ENCODE measurements at places on chromosomes 11 and 22. TPM values are rescaled to one million over a fixed set of nuclear protein-coding genes. Genes with fewer than 3 reads are reported as not detected.

Gene CHRNA10
- total RNA-seq, result 0.49 TPM

DNA sequence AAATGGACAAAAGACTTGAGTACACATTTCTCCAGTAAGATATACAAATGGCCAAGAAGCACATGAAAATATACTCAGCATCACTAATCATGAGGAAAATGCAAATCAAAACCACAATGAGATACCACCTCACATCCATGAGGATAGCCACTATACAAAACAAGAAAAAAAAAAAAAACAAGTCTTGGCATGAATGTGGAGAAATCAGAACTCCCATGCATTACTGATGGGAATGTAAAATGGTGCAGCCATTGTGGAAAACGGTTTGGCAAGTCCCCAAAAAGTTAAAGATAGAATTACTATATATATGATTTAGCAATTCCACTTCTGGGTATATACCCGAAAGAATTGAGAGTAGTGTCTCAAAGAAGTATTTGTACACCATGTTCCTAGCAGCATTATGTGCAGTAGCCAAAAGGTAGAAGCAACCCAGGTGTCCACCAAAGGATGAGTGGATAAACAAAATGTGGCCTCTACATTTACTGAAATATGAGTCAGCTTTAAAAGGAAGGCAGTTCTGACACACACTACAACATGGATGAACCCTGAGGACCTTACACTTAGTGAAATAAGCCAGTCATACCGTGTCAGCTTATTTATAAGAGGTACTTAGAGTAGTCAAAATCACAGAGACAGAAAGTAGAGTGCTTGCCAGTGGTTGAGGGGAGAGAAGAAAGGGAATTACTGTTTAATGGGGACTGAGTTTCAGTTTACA is 146.3 kb downstream of the WNT7B start:
- DNase-seq, result no peak

Gene OOSP2
- total RNA-seq, result not detected

Gene MUC6
- total RNA-seq, result not detected

GRCh38 chr22:24230911-24231656 is 13.8 kb downstream of the GGT5 start:
- no peak for DNase-seq

DNA sequence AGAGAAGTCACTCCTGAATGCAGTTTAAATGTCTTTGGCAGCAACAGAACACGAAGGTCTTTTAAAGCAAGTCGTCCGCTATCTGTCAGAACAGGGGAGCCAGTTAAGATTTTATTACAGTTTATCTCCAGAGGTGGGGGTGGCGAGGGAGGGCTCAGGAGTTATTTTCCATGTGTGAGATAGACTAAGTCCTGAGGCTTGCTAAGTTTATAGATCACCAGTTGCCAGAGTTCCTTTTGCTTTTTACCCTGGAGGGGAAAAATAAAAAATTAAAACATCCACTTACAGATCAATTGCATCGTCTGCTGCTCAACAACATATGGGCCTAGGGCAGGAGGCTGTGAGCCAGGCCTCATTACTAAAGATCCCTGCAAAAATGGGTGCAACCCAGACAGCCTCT is 90.7 kb downstream of the SNX19 start:
- DNase-seq, result no peak

DNA sequence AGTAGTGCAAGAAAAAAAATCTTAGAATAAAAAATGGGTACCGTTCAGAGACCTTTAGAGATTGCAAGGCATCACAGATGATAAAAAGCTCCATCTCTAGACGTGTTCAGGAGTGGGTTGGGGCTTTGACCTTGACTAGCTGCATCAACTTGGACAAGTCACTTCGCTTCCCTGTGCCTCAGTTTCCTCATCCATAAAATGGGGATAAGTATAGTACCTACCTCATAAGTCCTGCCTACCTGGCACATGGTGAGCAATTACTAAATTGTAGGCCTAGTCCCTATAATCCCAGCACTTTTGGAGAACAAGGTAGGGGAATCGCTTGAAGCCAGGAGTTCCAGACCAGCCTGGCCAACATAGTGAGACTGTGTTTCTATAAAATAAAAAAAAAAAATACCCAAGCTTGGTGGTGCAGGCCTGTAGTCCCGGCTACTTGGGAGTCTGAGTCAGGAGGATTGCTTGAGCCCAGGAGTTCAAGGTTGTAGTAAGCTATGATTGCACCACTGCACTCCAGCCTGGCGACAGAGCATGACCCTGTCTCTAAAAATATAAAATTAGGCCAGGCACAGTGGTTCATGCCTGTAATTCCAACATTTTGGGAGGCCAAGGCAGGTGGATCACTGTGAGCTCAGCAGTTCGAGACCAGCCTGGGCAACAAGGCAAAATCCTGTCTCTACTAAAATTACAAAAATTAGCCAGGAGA is 6.0 kb upstream of the F2 start:
- no peak for DNase-seq

DNA sequence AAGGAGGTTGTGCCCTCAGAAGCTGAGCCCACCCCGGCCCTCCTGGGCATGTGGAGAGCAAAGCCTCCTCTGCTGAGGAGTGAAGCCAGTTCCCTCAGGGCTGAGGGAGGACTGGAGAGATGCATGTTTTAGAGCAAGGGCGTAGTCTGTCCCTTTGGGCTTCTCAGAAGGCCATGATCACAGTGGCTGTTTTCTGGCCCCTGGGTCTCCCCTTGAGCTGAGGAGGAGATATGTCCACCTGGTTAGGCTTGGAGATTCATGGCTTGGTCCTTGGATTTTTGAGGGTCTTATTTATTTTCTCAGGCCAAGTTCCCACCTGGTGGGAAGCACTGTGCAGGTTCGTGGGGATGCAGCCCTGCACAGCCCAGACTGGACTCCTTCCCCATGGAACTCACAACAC is 46.5 kb upstream of the THY1 start:
- DNase-seq, result no peak

Gene OR8G5
- total RNA-seq, result not detected

Gene MEI1
- not detected for total RNA-seq

DNA sequence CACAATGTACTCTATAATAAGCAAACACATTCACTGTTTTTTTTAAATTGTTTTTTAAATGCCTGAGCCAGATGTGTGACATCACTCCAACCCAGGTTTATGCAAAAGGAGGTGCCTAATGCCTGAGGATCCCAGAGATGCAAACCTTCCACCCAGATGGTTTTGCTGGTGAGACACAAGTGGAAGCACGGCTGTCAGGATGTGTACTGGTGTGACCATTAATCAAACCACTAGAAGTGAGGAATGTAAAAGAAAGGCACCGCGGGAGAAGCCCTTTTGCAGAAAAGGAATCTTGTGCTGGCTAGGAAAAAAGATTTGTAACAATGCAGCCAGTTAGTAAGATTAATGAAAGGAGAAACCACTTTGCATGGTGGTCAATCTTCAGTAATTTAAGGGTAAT is 407.4 kb downstream of the LARGE1 start:
- no peak for DNase-seq

Data from heart left ventricle (tissue), 16 donors.